ENCODE measurements at places on chromosomes 2 and 18.

- DNase-seq: no peak
Observed at GRCh38 chr18:75679331-75679730, 251.8 kb upstream of the SMIM21 start.

DNA sequence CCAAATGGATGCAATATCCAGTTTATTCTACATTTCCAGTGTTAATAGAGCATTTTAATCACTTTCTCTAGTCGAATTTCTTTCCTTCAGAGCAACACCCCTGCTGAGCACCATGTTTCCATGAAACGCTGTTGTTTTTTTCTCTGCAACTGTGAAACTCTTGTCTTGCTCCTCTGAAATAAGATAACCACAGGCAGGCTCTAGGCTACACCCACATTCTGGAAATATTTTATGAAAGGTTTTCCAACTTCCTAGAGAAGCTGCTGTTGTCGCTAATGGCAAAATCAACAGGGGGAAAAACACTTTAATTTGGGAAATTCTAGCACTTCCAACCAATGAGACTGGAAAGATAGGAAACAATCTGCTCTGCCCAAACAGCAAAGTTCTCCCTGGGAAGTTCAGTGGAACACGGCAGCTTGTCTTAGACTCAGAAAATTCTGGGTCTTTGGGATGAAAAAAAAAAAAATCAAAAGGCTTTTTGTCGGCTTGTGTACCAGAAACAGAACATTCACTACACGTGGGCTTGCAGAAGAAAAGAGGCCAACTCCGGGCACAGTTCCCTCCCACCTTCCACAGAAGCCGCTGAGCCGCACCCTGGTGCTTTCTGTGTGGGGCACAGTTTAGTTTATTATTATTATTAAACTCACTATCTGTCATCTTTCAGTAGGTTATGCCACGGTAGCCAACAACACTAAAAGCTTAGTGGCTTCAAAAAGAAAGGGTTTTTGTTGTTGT, 98.7 kb downstream of the MMADHC start:
- no peak for DNase-seq

- peak; percentile 89 for DNase-seq
Observed at GRCh38 chr2:98909317-98910211, 26.5 kb downstream of the CRACDL start.

DNA sequence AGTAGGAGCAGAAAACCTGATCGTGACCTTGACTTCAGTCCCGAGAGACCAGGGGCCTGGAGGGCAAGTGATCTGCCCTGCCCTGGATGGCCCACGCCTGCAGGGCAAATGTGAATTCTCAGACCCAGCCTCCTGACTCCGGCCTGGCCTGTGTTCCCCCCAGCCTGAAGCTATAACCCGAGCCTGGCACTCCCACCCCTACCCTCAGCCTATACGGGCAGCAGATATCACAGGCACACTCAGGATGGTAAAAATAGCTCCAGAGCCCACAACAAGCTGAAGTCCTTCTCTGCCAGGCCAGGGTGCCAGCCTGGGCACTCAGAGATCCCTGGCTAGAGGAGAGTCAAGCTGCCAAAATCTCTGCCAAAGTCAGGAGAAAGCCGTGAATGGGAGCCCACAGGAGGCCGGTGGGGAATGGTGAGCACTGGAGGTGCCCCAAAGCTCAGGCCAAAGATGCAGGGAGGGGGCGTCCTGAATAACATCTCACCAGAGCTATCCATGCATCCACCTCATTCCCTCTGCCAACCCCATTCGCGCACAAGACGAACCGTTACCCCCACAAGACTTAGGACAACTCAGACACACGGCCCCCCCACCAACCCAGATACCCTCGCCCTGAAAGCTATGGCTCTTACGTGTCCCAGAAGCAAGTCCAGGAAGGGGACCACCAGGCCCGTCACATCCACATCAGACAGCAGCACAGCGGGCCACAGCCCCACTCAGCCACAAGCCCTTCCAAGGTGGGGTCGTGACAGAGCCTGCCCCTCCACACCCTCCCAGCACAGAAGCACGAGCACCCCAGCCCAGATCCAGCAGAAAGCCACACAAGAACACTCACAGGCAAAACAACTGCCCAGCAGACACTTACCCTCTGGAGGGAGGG, 144.9 kb downstream of the TNS1 start:
- DNase-seq: no peak

DNA sequence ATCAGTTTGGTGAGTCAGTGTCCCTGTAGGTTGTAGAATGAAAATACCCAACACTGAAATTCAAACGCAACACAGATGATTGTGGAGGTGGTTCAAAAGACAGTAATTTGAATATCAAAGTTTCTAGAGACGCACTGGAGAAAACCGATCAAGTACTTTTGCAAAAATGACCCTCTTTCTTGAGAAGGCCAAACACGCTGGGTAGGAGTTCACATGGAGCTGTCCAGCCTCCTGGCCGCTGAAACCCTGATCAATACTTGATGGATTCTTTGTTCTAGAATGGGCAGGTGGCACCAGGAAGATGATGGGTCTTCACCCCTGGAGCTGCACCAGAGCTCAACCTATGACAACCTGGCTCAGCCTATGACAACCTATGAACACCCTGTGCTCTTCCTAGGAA, 39.7 kb upstream of the UBE2F start:
- no peak for DNase-seq

DNA sequence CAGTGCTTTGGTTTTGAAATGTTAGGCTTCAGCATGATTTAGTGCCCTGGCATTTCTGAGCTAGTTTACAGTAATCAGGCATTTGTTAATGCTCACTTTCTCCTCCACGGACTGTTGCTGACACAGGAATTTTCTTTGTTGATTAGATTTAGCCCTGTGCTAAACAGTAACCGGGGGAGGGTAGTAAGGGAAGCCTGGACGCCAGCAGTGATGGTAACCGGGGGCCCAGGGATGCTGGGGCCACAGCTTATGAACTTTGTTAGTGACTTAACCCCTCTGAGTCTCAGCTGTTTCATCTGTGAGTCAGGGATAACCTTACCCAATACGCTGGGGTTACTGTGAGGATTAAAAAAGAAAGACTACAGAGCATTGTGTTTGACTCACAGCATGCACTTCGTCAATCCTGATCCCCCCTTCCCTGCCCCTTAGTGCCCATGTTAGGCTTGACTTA, 33.5 kb downstream of the KLHL29 start:
- no peak for DNase-seq

- no peak for DNase-seq
Observed at GRCh38 chr18:41504316-41504715, 450.7 kb upstream of the PIK3C3 start.

GRCh38 chr2:234348081-234348480, 148.8 kb downstream of the ARL4C start:
- no peak for DNase-seq

DNA sequence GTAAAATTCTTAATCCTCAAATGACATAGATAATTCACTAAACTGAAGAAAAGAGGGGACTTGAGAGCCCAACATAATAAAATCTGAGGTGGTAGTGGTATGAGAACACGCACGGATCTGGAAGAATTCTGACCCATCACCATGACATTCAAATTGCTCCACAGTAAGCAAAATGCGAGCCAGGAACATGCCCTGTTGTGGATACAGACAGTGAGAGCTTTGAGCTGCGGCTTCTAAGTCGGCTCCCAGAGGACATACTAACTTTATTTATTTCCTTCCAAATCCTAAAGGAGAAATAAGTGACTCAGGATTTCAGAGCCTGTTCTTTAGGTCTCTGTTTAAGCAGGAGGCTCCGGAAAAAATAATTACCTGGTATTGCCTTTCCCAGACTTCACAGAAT, 143.4 kb upstream of the SMAD7 start:
- DNase-seq: no peak

GRCh38 chr2:238908960-238909951, 61.4 kb downstream of the TWIST2 start:
- DNase-seq: no peak

GRCh38 chr18:41858761-41859555, 96.1 kb upstream of the PIK3C3 start:
- no peak for DNase-seq

GRCh38 chr18:58996131-58996641, 131.5 kb downstream of the ZNF532 start:
- DNase-seq: no peak

DNA sequence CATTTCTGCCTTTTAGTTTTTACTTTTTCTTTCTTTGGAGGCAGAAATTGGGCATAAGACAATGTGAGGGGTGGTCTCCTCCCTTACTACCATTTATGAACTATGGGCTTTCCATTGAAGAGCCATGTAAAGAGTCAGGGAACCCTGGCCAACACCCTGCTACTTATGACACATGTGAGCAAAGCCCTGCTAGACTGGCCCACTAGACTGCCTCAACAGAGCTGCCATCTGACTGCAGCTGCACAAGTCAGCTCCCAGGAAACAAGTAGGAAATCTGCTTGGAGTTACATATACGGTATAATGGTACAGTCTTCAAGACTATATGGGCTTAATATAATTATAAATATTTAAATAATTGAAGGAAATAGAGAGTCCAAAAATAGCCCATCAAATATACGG, 816.8 kb downstream of the TRIB2 start:
- DNase-seq: no peak

DNA sequence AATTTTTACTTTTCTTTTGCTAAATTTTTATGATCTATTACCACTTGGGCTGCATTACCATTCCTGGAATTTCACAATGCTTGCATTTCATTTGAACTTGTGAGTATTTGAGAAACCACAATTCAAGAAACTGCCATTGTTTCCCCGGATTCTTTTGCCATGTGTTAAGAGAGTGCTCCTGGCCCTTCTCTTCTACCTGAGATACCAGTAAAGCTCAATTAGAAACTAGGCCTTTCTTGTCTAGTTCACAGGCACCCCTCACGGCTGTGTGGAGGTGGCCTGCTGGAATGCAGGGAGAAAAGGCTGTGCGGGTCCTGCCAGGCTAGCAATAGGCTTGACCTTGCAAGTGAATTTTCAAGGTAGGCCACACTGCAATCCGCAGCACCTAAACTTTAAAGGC, 40.8 kb downstream of the ZEB2 start:
- DNase-seq: no peak

- DNase-seq: peak; percentile 45
Observed at GRCh38 chr2:241804326-241805229, 4.4 kb upstream of the NEU4 start.

DNA sequence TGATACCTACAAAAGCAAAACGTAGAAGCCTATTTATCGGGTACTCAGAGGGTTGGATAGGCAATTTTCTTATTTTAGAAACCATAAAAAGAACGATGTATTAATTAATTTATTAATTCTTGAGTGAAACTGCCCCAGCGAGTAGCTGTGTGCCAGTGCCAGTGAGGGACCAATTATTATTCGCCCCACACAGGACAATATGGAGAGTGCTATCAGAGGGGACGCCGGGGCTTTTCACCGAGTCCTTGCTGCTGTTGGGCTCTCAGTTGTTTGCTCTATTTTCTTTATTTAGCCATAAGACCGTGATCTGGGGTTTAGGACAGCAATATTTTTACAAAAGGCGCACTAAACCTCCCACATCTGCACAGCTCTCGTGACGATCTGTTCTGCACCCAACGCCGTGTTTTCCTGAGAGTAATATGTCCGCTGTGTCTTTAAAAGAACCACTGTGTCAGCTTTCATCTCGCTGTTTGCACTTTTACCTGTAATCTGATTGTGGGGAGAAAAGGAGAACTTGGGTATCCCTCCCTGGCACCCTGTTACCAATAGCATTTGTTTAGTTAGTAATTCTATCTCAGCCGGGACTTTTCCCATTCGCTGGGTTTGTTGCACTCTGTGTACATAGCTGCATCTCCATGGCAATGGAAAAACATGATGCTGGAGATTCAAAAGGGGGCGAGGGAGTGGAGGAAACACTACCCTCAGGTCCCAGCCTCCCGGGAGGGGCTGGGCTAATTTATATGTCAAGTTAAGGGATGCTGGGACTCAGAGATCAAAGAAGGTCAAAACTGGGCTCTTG, 30.1 kb upstream of the ZNF516 start:
- no peak for DNase-seq

- DNase-seq: no peak
Observed at GRCh38 chr2:230164139-230164538, 55.6 kb downstream of the SP110 start.

GRCh38 chr2:69742322-69742952, 503 bp downstream of the ANXA4 start:
- DNase-seq: no peak

DNA sequence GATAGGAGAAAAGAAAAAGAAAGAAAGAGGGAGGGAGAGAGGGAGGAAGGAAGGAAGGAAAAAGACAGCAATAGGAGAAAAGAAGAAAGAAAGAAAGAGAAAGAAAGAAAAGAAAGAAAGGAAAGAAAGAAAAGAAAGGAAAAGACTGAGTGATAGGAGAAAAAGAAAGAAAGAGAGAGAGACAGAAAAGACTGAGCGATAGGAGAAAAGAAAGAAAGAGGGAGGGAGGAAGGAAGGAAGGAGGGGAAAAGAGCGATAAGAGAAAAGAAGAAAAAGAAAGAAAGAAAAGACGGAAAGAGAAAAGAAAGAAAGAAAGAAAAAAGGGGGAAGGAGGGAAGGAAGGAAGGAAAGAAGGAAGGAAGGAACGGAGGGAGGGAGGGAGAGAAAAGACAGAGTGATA, 216.7 kb downstream of the DOK6 start:
- DNase-seq: no peak

DNA sequence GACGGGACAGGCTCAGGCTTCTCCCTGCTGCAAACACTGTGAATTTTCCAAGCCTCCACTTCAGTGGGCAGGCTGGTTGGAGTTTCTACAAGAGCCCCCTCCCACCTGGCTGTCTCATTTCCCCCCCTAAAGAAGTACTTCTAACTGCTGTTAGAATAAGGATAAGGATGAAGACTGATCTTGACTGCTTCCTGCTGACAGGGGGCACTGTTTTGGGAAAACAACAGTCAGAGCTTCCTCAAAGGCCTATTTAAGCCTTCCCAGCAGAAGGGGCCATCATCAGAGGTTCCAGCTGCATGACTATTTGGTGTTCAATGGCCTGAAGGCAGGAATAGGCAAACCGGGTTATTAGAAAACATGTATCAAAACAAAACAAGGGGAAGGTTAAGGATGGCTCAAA, 1162.8 kb downstream of the DSC3 start:
- DNase-seq: no peak

GRCh38 chr2:86370579-86370978, 33.2 kb upstream of the REEP1 start:
- DNase-seq: no peak

- no peak for DNase-seq
Observed at GRCh38 chr2:237486334-237486818, 675 bp upstream of the MLPH start.
